ENCODE measurements at places on chromosomes 1 and 21. TPM values are rescaled to one million over a fixed set of nuclear protein-coding genes. Genes with fewer than 3 reads are reported as not detected.

DNA sequence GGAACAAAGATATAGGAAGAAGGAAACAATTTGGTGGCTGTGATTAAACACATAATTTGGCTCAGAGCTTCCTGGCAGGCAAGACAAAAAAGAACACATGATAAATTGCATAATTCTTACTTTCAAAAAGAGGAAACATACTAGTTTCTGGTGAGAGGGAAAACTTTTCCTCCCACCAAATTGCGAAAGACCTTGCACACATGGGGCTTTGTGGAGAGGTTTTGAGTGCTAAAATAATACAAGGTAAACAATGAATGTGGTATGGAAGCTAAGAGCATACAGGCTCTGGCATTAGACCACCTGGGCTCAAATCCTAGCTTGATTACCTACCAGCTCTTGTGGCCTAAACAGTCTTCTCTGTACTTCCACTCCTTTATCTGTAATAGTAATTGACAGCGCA lies 140.2 kb upstream of the HOOK1 start:
- no peaks in the 10 kb centered on the region for H3K36me3 ChIP-seq
- H3K27me3 ChIP-seq: no peaks in the 10 kb centered on the region
- H3K27ac ChIP-seq: no peak overlapping the region
- no peak for DNase-seq

GRCh38 chr1:119340861-119341261 lies 27.7 kb upstream of the HAO2 start:
- no peaks in the 10 kb centered on the region for H3K36me3 ChIP-seq
- no peak for DNase-seq
- no peak overlapping the region for H3K4me3 ChIP-seq

GRCh38 chr21:41162096-41162495 lies 5.9 kb upstream of the BACE2 start:
- no peak overlapping the region for H3K27ac ChIP-seq
- H3K4me1 ChIP-seq: peaks cover 8% of the 10 kb centered on the region
- H3K4me3 ChIP-seq: no peak overlapping the region
- H3K36me3 ChIP-seq: no peaks in the 10 kb centered on the region
- DNase-seq: no peak

- peaks cover 30% of the 10 kb centered on the region for H3K27me3 ChIP-seq
- no peak overlapping the region for H3K27ac ChIP-seq
- no peak for DNase-seq
Measured at GRCh38 chr1:156612666-156613065, 6.5 kb upstream of the HAPLN2 start.

GRCh38 chr1:155083052-155083541 lies 4.5 kb downstream of the EFNA3 start:
- H3K4me3 ChIP-seq: peak overlapping the region; percentile 14
- H3K36me3 ChIP-seq: no peaks in the 10 kb centered on the region
- peak; percentile 73 for DNase-seq
- peaks cover 61% of the 10 kb centered on the region for H3K4me1 ChIP-seq

DNA sequence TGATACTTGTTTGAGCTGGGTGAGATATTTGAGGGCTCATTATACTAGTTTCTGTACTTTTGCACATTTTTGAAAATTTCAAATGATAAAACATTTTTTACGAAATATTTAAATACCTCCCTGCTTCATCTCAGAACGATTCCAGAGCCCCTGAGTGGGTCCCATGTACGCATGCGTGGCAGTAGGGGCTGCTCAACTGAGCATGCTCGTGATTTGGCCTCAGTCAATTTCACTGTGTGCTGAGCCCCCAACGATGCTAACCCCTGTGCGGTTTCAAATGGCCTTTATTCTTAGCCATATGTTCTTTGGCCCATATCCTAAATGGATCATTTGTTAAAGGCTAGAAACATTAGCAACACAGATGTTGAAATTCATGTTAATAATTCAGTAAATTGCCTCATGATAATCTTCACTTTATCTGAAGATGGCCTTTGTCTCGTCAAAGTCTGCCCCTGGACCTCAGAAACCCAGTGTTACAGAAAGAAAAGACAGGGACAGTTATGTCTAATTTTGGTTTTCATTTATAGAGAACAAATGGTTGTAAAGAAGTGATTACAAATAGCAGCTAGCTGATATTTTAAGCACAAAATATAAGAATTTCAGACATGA lies 108.2 kb downstream of the MRPS6 start:
- no peak overlapping the region for H3K27ac ChIP-seq
- no peaks in the 10 kb centered on the region for H3K36me3 ChIP-seq
- no peaks in the 10 kb centered on the region for H3K4me1 ChIP-seq

The RNU1-1 gene
- 3,235 TPM for total RNA-seq

The ALX3 gene
- total RNA-seq: not detected

The ECM1 gene
- 6.3 TPM for total RNA-seq

The LCE1C gene
- total RNA-seq: not detected

The PIGC gene
- 26.5 TPM for total RNA-seq

The VHLL gene
- total RNA-seq: not detected

The PDE4DIP gene
- total RNA-seq: 28.1 TPM

All from PC-9 (cell line).